Hematopoietic multipotent progenitor cell treated with erythropoietin and hydrocortisone succinate and interleukin-3 and kit ligand, for 8 days (in vitro differentiated cells): ENCODE measurements at places on chromosomes 1 and 21.

DNA sequence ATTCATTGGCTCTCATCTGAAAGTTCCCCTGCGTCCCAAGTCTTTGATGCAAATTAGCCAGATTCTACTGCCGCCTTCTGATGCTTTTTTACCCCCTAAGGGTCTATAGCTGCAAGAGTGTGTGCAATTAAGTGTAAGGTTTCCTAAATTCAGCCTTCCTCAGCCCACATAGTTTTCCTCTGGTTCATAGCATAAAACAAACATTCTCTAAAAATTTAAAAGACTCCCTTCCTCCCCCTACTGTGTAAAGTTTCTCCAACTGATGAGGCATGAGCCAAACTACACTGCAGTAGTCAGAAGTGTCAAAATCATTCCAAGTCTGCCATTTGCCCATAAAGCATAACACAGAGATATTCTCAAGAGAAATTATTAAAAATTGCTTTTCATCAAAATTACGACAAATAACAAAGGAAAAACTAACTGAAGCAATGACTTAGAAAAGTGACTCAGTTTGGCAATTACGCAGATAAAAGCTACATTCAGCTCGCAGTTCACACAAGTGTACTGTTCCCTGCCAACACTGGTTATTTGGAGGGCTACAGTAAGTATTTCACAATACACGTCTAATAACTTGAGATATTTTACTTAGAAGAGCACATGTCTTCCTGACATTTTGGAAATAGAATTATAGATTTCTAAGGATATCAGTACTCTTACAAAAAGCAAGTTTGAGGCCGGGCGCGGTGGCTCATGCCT is 15.4 kb downstream of the KCNH1 start:
- no peak for DNase-seq

DNA sequence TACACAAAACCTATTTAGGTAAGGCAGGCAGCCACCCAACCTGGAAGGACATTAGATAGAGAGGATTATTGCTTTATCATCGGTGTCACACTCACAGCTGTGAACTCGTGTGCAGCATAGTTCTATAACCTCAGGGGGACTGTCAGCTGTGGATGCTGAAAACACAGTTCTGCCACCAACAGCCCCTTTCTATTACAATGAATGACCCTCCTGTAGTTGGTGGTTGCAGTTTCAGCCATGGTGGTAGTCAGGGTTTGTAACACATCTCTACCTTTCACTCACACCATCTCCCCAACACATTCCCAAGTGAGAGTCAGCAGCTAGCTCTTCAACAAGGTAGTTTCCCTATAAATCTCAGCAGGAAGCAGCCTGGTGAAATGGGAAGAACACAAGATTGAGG is 136.8 kb downstream of the ZC3H11B start:
- no peak for DNase-seq

DNA sequence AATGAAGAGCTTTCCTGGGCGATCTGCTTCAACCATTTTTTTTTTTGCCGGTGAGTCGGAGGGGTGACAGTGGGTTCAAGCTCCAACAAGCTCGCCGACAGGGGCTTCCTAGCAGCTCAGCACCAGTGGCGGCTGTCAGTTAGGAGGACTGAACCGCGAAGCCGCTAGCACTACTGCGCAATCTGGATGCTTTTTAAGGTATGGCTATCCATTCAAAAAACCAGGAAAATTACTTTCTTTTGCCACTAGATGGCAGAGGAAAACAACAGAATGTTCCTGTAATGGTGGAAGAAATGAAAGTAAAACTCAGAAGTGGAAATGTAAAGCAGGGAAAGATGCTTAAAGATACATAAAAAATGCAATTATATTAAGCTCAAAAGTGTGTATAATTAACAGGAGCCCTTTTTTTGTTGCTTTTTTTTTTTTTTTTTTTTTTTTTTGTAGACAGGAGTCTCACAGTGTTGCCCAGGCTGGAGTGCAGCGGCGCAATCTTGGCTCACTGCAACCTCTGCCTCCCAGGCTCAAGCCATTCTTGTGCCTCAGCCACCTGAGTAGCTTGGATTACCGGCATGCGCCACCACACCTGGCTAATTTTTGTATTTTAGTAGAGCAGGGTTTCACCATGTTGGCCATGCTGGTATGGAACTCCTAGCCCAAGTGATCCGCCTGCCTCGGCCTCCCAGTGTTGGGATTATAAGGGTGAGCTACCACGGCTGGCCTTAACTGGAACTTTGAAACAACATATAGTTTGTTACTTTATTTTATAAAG is 8.5 kb downstream of the KYAT3 start:
- DNase-seq: peak; percentile 77

DNA sequence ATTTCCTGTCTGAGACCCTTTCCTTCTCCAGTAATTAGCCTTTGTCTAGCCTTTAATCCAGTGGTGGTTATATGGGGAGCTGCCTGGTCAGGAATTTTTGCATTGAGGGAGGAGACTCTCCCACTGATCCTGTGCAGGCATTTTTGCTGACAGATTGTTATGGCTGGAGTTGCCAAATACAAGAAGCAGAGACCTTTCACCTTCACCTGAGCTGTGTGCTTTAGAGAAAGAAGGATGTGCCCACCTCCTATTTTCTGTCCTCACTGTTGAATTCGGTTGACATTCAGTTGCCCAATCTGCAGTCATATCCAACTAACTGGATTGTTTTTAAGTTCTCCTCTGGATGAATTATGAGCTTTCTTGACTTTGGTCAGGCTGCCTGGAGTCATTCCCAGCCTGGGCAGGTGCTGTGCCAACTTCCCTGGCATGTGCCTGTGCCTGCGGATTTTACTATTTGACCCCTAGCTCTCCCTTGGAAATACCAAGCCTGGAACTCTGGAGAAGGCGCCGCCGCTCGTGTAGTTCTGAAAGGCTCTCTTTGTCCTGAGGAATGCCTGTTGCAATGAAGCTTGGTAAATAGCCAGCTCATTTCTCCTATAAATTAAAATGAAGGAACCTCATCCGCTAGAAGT is 143.9 kb downstream of the NOS1AP start:
- DNase-seq: no peak

DNA sequence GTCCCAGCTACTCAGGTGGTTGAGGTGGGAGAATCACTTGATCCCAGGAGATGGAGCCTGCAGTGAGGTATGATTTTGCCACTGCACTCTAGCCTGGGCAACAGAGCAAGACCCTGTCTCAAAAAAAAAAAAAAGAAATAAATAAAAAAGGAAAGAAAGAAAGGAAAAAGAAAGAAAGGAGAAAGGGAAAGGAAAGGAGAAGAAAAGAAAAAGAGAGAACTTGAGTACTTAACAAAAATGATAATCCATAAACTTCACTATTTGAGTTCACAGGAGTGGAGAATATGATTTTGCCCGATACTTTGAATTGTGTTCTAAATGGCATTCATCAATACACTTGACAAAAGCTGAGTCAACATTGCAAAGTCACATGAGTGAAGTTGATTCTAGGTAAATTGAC is 23.8 kb upstream of the ZNF281 start:
- no peak for DNase-seq

DNA sequence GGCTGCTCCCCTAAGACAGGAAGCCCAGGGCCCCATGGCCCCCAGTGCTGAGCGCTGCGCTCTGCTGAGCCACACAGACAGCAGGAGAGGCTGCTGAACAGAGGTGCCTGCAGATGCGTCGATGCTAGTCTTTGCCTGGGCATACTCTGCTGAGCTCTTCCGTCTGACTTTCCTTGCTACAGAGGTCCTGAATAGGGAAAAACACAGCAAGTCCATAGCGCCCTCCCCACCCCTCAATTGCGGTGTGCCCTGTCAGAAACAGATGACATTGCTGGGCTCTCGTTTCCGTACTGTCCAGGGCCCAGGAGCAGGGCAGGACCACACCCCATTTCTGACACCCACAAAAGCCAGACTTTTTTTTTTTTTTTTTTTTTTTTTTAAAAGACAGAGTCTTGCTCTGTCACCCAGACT is 252.5 kb downstream of the SDCCAG8 start:
- DNase-seq: no peak

DNA sequence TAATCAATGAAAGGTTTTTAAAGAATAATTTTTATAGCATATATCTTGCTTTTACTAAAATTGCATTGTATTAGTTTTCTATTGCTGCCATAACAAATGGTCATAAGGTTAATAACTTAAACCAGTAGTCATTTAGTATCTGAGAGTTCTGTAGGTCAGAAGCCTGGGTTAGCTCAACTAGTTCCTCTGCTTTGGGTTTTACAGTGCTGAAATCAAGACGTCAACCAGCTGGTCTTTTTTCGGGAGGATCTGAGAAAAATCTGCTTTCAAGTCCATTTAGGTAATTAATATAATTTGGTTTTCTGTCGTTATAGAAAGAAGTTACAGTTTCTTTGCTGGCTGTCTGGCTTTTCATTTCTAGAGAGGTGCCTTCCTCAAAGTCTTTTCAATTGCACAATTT is 577.7 kb downstream of the MRPL39 start:
- no peak for DNase-seq

DNA sequence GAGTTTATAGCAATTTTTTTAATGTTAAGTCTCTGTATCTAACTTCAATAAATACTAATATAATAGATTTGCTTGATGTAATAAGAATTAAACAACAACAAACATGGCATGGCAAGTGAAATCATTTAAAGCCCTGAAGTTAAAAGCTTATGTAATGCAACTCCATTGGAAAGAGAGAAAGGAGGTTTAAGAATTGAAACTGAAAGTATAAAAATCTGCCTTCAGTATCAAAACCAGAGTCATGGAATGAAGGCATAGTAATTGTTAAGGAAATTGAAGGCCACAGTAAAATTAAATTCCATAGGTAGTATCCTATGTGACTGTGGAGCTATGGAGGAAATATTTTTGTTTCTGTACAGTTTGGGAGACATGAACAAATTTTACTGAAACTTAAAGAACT is 55.1 kb downstream of the PRDX6 start:
- DNase-seq: no peak

- DNase-seq: no peak
These were observed 54.1 kb upstream of the ATP1A1 start for GRCh38 chr1:116318897-116319296.
